Gastrocnemius medialis (tissue), 4 donors: ENCODE measurements at places on chromosomes 11 and 22. TPM values are rescaled to one million over a fixed set of nuclear protein-coding genes. Genes with fewer than 3 reads are reported as not detected.

Gene EIF3D
- 208 TPM for total RNA-seq

Gene TRPM5
- total RNA-seq: not detected

Gene HSPB2
- 3.4 TPM for total RNA-seq

Gene KCNQ1OT1
- total RNA-seq: 0.29 TPM

Gene RASD2
- 2.0 TPM for total RNA-seq

Gene IGSF9B
- total RNA-seq: 1.9 TPM

Gene FOLH1
- not detected for total RNA-seq

Gene KRTAP5-9
- not detected for total RNA-seq

Gene DUSP8
- total RNA-seq: 4.2 TPM

Gene SHISAL1
- 0.10 TPM for total RNA-seq

Gene RNF26
- 3.8 TPM for total RNA-seq

Gene MAP6
- total RNA-seq: 0.22 TPM

Gene BIK
- total RNA-seq: not detected

Gene PHF21B
- not detected for total RNA-seq

Gene RBMXL2
- total RNA-seq: not detected

Gene ANO5
- total RNA-seq: 28.8 TPM

Gene SAA4
- not detected for total RNA-seq

Gene FADS2
- total RNA-seq: 2.7 TPM

Gene CLCF1
- 0.25 TPM for total RNA-seq

Gene SLC22A9
- total RNA-seq: 0.09 TPM

Gene OR5P2
- total RNA-seq: not detected

Gene SPDYC
- not detected for total RNA-seq

Gene TUBA8
- total RNA-seq: 114 TPM

Gene CLDN5
- total RNA-seq: 104 TPM

Gene TRIM29
- total RNA-seq: not detected

Gene CECR2
- 12.3 TPM for total RNA-seq

Gene OR52I2
- not detected for total RNA-seq

Gene SYT7
- 0.68 TPM for total RNA-seq

Gene CCDC188
- total RNA-seq: 3.5 TPM

Gene TH
- total RNA-seq: not detected

Gene TAF6L
- total RNA-seq: 13.5 TPM

Gene MPZL3
- 0.10 TPM for total RNA-seq

Gene NXPE2
- total RNA-seq: 0.24 TPM
